ENCODE measurements at places on chromosomes 6 and 20.
A peak's percentile ranks its signal among the peaks of the same experiment; 100 is the strongest.

GRCh38 chr6:135183002-135183531, 2.0 kb downstream of the MYB start:
- DNase-seq: no peak

DNA sequence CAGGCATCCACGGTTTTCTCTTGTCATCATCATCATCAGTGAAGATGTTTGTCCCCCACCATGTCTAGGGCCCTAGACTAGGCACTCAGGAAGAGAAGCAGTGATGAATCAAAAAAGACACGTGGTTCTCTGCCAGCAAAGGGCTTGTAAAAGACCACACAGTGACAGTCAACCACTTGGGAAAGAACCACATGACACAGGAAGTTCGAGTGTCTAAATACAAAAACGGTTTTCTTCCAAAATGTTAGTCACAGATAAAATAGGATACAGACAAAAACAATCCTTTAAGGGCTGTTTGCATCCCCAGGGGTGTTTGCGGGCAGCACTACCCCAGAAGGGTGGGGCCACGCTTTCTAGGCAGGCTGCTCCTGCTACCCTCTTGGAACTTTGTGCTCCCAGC, 356.8 kb upstream of the AGPAT4 start:
- no peak for DNase-seq

DNA sequence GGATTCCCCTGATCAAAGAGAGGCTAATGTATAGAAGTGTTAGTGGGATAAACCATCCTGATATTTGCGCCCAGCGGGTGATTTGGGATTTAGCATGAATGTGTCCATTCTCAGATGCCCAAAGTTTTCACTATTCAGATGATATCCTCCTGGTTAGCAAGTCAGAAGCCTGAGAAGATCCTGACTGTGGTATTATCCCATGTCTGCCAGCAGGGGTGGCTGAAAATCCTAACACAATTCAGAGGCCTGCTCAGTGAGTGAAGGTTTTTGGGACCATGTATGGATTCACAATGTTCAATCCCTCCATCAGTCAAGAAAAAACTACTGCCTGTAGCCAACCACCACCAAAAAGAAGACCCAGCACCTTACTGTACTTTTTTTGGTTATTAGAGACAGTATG, 34.1 kb upstream of the SPACA1 start:
- DNase-seq: no peak

DNA sequence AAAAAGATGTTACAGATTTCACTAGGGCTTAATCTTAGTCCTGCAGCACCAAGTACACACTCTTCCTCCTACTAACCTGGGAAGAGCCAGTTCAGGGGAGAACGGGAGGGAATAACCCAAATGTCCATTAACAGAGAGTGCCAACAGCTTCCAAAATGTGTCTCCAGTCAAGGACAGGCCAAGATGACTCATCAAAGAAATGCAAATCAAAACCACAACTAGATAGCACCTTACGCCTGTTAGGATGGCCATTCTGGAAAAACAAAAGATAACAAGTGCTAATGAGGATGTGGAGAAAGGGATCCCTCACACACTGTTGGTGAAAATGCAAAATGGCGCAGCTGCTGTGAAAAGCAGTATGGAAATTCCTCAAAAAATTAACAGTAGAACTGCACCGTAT, 3.8 kb upstream of the MAS1L start:
- no peak for DNase-seq

GRCh38 chr6:125981571-125982185, 4.7 kb upstream of the TRMT11 start:
- DNase-seq: peak; percentile 41

Measured in inflammatory macrophage treated with lipopolysaccharide for 1 hour (primary cell).